Activated CD8-positive, alpha-beta T cell treated with anti-CD3 and anti-CD28 coated beads for 36 hours (primary cell): ENCODE measurements at places on chromosomes 12 and 14. TPM values are rescaled to one million over a fixed set of nuclear protein-coding genes. Genes with fewer than 3 reads are reported as not detected.

DNA sequence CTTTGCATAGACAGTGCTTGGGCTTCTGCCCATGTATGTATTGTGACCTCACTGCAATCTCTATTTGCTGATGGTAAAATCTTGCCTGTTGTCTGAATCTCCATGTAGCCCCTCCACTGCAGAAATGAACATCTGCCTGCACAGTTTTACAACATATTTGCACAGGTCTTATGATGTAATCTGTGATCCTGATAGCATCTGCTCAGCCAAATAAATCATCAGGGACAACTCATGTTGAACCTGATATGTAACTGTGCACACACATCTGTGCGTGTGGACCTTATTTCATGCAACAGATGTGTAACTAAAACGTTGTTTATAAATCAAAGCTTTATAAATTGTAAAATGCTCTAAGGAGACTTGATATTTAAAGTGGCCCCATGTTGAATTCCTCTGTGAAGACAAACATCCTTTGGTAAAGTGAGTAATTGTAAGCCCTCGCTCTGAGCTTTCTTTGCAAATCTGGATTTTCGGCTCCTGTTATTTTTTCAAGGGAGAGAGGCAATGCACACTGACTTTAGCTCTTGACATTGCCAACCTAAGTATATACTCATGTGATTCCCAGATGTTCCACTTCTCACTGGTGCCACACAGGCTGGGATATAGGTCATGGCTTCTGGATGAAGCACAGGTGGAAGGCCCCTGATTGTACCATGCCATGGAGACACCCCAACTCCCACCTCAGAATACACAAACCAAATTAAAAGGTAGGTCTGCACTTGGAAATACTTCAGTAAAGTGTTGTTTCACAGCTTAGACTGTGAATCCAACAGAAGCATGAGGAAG lies 371.3 kb downstream of the GRIN2B start:
- DNase-seq = no peak

DNA sequence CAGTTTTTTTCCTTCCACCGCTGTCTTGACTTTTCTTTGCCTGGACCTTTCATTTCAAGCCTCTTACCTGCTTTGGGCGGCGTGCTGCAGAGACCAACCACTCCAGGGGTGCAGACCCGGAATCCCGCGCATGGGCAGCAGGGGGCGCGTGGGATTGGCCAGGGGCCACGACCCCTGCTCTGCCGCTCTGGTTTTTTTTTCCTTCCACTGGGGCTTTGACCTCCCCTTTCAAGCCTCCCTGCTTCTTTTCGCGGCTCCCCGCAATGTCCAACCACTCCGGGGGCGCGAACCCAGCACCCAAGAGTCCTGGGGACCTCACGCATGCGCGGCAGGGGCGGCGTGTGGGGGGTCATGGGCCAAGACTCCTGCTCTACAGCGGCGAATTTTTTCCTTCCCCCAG lies 325.1 kb downstream of the ALG10 start:
- no peak for DNase-seq

GRCh38 chr12:132395192-132395907 lies 66.0 kb upstream of the GALNT9 start:
- DNase-seq = no peak

- no peak for DNase-seq
Observed at GRCh38 chr14:25484235-25484634, 434.3 kb upstream of the STXBP6 start.

The RAP1B gene
- 187 TPM for total RNA-seq

DNA sequence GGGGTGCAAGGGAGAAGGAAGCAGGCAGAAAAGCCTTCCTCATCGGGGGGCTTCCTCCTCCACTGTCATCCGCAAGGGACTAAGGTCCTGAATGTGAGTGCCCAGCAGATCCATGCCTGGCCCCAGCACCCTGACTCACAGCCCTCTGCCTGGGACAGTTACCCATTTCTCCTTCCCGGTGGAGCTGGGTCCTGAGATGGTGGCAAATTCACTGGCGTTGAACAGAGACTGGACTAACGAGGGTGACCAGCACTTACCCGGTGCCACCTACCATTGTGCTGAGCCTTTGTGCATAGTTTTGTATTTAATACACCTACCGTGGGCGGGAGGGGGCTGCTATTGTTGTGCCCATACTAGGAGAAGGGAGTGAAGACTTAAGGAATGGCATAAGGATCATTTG lies 30.9 kb upstream of the PLEKHG6 start:
- no peak for DNase-seq

The ZBTB42 gene
- total RNA-seq = 1.3 TPM
